ENCODE measurements at places on chromosomes 16 and 17. TPM values are rescaled to one million over a fixed set of nuclear protein-coding genes. Genes with fewer than 3 reads are reported as not detected.

Gene ANKRD40CL
- total RNA-seq, result not detected

Gene SRL
- total RNA-seq, result under 0.01 TPM

Gene SEPTIN12
- not detected for total RNA-seq

Gene ABCC11
- under 0.01 TPM for total RNA-seq

Gene GIT1
- total RNA-seq, result 14.2 TPM

Gene MMP28
- 0.18 TPM for total RNA-seq

Gene CNTNAP1
- total RNA-seq, result 10.6 TPM

Gene SPATA22
- total RNA-seq, result 0.28 TPM

Gene MT1G
- total RNA-seq, result not detected

Gene SLC46A1
- 2.8 TPM for total RNA-seq

Gene CCDC47
- 62.0 TPM for total RNA-seq

Gene UNC13D
- under 0.01 TPM for total RNA-seq

Gene THRA
- total RNA-seq, result 20.8 TPM

Gene IL17C
- not detected for total RNA-seq

Gene GDPD1
- 1.1 TPM for total RNA-seq

Gene IGFBP4
- 308 TPM for total RNA-seq

Gene RGS11
- total RNA-seq, result under 0.01 TPM
